NCI-H1092 (cell line): ENCODE measurements at places on chromosomes 7 and 10.

DNA sequence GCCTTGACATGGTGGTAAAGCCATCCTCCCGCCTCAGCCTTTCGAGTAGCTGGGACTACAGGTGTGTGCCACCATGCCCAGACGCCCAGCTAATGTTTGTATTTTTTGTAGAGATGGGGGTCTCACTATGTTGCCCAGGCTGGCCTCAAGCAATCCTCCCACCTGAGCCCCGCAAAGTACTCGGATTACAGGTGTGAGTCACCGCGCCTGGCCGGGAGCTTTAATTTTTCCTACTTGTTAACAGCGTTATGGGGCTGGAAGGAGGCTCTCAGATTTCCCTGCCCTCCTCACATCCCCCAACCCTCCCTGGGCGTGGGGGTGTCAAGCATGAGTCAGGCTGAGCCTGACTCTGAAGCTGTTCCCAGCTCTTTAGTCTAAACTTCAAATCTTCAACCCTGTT is 8.3 kb downstream of the ALKBH4 start:
- DNase-seq = no peak

DNA sequence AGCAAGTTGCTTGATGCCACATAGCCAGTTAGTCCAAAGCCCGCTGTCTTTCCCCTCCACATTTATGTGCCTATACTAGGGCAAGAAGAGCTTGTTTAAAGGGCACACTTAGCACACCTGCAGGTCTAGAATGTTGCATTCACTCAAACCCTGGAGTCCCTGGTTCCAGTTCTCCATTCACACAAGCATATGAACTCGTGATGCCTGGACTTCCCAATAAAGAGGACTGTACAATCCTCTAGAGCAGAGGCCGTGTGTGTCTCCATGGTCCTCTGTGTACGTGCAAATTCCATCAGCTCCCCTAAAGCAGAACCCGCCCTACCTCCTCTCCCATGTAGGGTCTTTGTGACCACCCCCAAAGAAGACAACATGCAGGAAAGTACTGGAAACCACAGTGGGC is 3.0 kb upstream of the SH3PXD2A start:
- DNase-seq = no peak

GRCh38 chr7:22885797-22886261 is 63.2 kb upstream of the TOMM7 start:
- no peak for DNase-seq

DNA sequence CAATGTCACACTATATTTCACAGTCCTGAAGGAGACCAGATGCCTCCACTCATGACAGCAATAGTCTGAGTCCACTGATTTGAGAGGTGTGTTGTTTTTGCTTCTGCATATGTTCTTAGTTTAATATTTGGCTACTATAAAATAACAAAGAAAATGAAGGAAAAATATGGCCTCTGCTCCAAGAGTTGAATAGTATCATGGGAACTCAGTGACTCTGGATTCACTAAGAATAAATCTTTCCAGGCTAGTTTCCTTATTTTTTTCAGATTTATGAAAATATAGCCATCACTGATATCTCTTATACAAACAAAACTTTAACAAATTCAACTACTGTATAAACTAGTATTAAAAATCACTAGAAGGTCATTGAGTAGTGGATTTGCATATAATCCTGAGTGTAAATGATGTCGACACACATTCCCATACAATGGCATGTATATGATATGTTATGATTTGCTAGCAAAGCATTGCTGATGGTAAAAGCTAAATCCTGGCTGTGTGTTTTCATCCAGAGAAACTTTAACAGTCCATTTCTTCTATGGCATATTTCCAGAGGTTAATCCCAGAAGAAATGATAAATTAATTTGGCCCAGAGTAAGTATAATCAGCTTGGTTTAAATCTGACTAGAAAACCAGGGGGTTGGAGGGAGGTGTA is 66.0 kb upstream of the VIPR2 start:
- DNase-seq = no peak

DNA sequence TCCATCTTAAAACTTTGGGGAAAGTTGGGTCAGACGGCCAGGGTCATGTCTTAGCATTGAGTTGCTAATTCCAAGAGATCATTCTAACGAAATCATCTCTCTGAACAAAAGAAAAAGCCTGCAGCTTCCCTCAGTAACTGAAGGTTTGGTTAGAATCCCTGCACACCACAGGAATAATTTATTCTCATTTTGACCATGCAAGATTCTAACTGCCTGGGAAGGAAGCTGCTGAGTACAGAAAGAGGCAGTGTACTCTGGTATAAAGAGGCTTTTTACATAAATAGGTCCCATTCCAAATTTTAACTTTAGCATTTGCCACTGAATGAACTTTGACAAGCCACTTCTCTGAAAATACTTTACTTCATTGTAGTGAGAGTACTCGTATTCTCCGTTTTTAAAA is 76.9 kb upstream of the RSBN1L start:
- no peak for DNase-seq

GRCh38 chr7:88546808-88547207 is 212.7 kb upstream of the ZNF804B start:
- no peak for DNase-seq

- DNase-seq = no peak
Observed at GRCh38 chr7:101859411-101860106, 42.1 kb downstream of the CUX1 start.

DNA sequence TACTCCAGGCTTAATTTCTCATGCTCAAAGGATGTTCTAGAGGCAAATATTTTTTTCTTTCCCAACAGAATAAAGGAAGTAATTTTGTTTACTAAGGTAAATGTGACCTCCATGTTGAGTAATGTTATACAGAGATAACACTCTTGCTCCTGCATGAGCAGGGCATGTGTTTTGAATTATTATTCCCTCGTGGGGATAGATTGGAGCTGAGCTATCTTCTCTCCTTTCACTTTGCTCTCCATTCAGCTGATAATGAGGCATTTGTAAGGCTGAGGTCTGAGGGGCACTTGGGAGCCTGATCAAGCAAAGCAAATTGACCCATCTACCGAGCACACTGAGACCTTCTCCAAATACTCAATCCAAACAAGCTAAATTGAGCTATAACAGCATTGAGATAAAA is 50.7 kb upstream of the GHITM start:
- peak; percentile 56 for DNase-seq

- DNase-seq = no peak
Observed at GRCh38 chr7:2411815-2412586, 8.6 kb downstream of the CHST12 start.

DNA sequence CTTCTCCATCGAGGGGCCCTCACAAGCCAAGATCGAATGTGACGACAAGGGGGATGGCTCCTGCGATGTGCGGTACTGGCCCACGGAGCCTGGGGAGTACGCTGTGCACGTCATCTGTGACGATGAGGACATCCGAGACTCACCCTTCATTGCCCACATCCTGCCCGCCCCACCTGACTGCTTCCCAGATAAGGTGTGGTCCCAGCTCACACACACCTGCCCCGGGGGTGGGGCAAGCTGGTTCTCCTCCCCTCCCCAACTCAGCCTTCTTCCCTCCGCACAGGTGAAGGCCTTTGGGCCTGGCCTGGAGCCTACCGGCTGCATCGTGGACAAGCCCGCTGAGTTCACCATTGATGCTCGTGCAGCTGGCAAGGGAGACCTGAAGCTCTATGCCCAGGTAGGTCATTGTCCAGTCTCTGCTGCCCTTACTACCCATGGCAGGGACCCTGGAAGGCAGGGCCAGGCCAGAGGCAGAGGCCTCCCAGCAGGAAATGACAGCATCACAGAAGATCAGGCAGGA is 11.0 kb downstream of the FLNC start:
- no peak for DNase-seq

GRCh38 chr7:20200361-20200760 is 16.8 kb downstream of the MACC1 start:
- DNase-seq = no peak
